NCI-H460 (cell line): ENCODE measurements at places on chromosomes 5 and 9. TPM values are rescaled to one million over a fixed set of nuclear protein-coding genes. Genes with fewer than 3 reads are reported as not detected.

The INSYN2B gene
- total RNA-seq = 0.89 and 0.97 TPM in 2 replicates

The CAMK2A gene
- not detected in 2 replicates for total RNA-seq

The MAMDC4 gene
- 4.4 and 4.5 TPM in 2 replicates for total RNA-seq

The DDX46 gene
- 34.6 and 35.8 TPM in 2 replicates for total RNA-seq

The ACOT12 gene
- total RNA-seq = not detected in 2 replicates

The ANKRD34B gene
- not detected in 2 replicates for total RNA-seq

The C9orf50 gene
- total RNA-seq = 0.20 TPM in 1 of 2 replicates, not detected in the other

The FGF10 gene
- total RNA-seq = not detected in 2 replicates

The ASPN gene
- not detected in 2 replicates for total RNA-seq

The FGFR4 gene
- 2.1 and 2.4 TPM in 2 replicates for total RNA-seq
